Left forelimb (tissue), 1 donor: ENCODE measurements at places on chromosomes 12 and 14.

DNA sequence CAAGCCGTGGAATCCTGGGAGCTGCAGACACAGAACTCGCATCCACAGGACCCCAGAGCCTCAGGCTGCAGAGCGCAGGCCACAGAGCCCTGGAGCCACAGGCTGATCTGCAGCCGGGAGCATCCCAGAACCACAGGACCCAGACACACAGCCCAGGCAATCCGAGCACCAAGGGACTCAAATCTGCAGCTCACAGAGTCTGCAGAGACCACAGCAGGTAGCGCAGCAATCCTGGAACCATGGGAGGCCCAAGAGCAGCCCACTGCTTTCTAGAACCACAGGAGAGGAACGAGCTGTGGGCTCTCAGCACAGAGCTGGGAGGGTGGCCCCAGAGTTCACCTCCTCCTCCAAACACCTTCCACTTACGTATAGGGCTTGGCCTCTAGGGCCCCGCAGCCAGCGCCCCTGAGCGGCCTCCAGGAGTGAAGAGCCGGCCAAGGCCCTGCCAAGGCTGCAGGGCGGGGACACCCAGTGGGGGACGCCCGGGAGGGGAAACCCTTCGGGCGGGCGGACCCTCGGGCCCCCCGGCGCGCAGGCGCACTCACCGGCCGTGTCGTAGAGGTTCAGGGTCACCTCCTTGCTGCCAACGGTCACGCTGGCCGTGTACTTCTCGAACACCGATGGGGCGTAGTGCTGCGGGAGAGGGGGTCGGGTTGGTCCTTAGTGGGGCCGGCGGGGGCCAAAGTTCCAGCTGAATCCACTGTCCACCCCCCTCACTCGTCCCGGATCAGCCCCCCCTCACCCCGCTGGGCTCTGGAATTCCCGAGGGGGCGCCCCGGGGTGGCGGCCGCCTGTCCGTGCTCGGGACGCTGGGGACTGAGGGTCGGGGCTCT, 665 bp downstream of the RHOF start:
- DNase-seq: no peak

GRCh38 chr12:81863406-81863805, 104.3 kb upstream of the PPFIA2 start:
- DNase-seq: no peak

GRCh38 chr12:51714666-51715065, 123.6 kb downstream of the SCN8A start:
- DNase-seq: no peak

DNA sequence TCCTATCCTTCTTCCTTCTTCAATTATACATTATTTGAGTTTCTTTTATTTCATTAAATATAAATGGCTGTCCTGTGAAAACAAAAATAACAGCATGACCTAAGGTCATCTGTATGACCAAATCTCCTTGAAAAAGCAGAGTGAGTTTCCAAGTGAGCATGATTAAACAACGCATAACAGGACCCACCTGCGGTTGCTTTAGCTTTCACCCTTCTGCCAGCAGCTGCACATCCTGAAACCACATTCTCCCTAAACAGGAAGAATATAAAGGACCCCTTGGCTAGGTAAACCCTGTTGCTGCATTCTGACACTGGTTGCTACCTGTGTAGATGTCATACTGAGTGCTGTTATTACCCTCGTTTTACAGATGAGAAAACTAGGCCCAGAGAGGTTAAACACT, 42.8 kb upstream of the CPM start:
- no peak for DNase-seq

GRCh38 chr12:129332286-129332685, 479.0 kb downstream of the GLT1D1 start:
- no peak for DNase-seq

DNA sequence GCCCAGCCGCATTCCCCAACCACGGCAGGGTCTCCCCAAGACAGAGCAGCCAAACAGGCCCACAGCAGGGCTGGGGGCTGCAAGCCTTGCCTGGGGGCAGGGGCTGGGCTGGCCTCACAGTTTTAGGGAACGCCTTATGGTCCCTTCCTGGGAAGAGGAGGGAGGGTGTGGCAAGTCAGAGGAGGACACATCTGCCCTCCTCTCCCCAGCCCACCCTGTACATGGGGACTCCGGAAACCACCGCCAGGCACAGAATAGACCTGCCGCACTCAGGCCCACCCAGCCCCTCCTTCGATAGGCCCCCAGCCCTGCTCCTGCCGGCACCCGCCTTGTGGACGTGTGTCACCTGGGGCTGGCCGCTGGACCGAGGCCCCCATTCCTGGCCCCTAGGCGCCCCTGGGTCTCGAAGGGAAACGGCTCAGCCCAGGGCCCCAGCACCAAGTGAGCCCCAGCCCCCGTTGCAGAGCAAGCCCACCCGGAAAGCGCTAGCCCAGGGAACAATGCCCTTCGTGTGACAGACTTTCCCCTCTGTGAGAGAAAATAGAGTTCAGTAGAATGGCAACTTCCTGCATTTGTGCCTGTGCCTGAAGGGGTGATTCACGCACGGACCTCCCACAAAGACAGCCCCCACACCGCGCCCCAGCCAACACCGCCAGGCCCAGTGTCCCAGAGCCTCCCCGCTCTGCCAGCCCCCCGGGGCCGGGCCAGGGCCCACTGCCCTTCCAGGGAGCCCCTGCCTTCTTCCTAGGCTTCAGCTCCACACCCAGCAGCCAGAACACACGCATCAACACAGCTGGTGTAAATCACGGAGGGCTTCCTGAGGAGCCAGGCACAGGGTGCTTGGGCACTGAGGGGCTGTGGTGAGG, 12.0 kb upstream of the NUDT14 start:
- DNase-seq: no peak

- DNase-seq: no peak
Measured at GRCh38 chr12:130636370-130636769, 79.7 kb downstream of the RIMBP2 start.

DNA sequence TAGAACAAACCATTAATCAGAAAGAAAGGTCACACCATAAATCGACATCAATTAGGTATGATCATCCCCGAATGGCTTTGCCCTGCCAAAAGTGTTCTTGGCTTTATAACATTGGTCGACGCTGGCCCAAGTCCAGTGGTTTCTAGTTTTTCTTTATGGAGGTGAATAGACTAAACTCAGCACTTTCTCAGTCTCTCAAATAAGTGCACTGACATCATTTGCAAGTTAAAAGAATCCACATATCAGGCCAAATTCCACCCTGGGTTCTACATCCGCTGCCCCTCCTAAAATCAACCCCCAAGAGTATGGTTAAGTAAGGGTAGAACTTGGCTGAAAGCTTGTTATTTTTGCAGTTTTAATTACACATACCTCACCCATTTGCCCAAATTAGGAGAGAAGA, 314.3 kb downstream of the C12orf75 start:
- no peak for DNase-seq

GRCh38 chr12:128857133-128857763, 4.0 kb downstream of the GLT1D1 start:
- no peak for DNase-seq

DNA sequence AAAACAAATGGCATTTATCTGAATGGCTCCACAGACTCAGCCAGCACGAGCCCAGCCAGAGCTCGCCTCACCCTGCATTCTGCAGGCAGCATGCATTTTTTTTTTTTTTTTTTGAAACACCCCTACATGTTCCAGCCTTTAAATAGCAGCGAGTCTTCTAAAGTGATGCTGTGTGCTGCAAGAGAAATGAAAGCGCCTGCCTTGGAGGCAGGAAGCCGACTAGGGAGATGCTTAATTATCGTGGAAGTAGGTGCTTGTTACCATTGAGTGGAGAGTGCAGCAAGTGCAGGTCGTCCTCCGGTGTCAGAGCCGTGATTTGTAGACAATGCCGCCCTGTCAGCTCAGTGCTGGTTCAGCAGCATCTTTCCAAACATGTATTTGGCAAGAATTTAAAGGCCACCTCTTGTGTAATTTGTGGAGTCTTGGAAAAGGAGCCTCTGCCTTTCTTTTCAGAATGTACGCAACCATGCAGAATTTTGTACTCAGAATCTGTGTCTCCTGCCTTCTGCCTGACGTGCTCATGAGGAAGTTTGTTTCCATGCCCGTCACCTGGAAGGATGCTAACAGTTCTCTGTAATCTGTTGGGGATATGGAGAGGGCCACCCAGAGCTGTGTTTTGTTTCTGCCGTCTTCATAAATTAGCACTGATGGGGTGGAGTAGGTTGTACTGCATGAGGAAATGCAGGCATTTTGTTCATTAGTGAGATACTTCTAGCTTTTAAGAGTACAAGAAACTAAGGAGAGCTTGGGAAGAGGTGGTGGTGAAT, 345.9 kb upstream of the RGS6 start:
- no peak for DNase-seq

- no peak for DNase-seq
Measured at GRCh38 chr12:55695349-55695748, 12.4 kb downstream of the ITGA7 start.

GRCh38 chr12:131120831-131121271, 167.1 kb downstream of the ADGRD1 start:
- peak; percentile 33 for DNase-seq

DNA sequence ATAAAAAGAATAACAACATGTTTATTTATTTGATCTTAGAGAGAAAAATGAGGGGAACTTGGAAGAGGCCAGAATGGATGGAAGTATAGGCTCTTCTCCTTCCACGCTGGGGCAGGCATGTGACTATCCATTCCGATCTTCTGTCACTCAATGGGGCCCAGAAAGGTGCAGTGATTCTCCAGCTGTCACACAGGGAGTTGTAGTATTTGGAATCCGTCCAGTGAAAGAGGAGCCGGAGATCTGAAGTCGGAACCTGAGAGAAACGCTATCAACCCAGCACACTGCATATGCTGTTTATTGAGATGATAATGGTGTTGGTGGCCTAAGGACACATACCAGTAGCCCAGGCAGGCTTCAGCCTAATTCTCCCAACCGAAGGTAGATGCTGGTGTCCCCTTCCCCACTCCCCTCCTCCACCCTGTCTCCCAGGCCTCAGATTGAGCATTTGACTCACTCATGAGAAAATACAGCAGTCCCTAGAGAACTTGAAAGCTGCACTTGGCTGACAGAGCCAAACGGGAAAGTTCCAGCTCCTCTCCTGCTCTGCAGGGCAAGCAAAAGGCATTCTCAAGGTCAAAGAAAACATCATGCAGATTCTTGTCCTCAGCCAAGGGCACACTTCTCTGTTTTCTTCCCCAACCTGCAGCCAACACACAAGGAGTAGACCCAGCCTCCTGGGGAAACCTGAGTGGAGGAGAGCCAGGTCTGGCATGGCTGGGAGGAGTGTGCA, 100.4 kb downstream of the IRF2BPL start:
- no peak for DNase-seq

DNA sequence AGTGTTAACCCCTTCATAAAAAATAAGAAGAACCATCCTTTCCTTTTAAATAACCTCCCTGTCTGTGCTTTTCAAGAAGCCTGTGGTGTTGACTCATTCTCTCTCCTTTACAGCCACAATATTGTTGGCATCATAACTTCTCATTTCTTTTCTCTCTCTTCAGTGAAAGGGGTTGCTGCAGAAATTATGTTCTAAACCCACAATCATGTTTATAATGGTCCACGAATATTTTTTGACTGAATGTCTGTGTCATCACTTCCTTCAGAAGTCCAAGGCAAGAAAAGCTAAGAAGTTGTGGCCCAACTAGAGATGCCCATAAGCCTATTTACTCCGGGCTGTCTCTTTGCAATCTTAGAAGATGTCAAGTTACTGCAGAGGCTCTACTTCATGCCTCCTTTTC, 488.3 kb downstream of the APAF1 start:
- DNase-seq: no peak

- no peak for DNase-seq
Measured at GRCh38 chr12:10362828-10363657, 26.8 kb downstream of the KLRK1 start.

GRCh38 chr12:4091016-4091743, 182.4 kb upstream of the CCND2 start:
- DNase-seq: no peak

- DNase-seq: no peak
Measured at GRCh38 chr12:58965568-58965967, 45.3 kb upstream of the LRIG3 start.

GRCh38 chr14:54669721-54670561, 103.0 kb downstream of the SAMD4A start:
- no peak for DNase-seq

DNA sequence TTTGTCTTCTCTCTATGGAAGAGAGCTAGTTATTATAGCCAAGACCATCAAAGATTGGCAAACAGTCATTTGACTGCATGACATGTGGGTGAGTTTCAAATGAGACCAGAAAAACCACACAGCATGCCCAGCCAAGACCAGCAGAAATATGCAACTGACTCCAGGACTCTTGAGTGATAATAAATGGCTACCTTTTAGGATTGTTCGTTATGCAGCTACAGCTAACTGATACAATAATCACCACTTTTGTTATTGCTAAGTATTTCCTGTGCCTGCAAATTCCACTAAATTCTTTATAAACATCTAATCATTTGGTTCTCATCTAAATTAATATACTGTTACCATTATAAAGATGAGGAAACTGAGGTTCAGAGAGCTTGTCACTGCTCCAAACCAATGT, 528.4 kb upstream of the TBX3 start:
- DNase-seq: no peak

DNA sequence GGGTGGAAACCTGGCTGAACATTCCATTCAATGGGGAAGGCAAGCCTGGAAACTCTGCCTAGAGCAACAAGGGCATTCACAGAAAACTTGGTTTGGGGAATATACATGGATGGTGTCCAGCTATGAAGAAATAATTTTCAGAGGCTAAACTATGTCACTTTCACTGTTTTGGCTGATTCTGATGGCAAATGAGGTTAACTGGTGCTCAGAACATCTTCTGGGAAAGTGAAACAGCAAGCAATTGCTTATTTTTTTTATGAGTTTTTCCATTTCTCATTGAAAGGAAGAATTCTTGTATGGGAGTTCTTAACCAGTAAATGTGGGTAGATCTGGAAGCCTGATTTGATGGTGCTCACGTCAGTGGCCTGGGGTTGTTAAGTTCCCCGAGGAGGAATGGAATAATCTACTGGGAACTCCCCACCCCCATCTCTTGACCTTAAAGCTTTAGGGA, 132.8 kb upstream of the BTG1 start:
- DNase-seq: no peak

- DNase-seq: no peak
Measured at GRCh38 chr14:92521058-92521415, 7.5 kb downstream of the RIN3 start.

- no peak for DNase-seq
Measured at GRCh38 chr12:26732005-26732908, 100.7 kb downstream of the ITPR2 start.
